Activated naive CD4-positive, alpha-beta T cell treated with anti-CD3 and anti-CD28 coated beads for 36 hours (primary cell): ENCODE measurements at places on chromosomes 5 and 9. TPM values are rescaled to one million over a fixed set of nuclear protein-coding genes. Genes with fewer than 3 reads are reported as not detected.

- peaks cover 42% of the 10 kb centered on the region for H3K4me1 ChIP-seq
- no peak overlapping the region for H3K4me3 ChIP-seq
- DNase-seq: no peak
- peaks cover 51% of the 10 kb centered on the region for H3K36me3 ChIP-seq
- H3K27ac ChIP-seq: peak overlapping the region; percentile 32
- no peaks in the 10 kb centered on the region for H3K27me3 ChIP-seq
These were observed 34.6 kb downstream of the HACD4 start for GRCh38 chr9:20996809-20997208.

GRCh38 chr9:35487081-35487480 lies 2.8 kb upstream of the RUSC2 start:
- H3K27me3 ChIP-seq: no peaks in the 10 kb centered on the region
- H3K27ac ChIP-seq: no peak overlapping the region
- H3K4me1 ChIP-seq: peaks cover 23% of the 10 kb centered on the region

Gene FAM151B
- 0.15 TPM for total RNA-seq

DNA sequence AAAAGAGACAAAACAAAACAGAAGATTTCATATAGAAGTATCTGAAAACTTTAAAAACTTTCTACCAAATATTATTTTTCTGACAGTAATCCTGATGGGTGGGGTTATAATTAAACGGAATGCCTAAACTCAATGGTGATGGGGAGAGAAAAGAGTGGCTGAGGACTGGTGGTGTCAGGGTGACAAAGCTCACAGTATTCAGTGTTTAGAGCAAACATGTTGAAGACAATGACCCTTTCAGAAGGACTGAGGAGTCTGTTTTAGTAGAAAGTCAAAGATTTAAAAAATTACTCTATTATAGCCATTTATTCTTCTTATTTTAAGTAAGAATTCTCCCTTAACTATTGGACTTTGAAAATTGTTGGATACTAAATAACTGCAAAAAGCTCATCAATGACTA lies 1144.0 kb downstream of the TAF11L14 start:
- H3K27ac ChIP-seq: no peak overlapping the region
- H3K4me3 ChIP-seq: no peak overlapping the region
- DNase-seq: no peak

Gene DNAJC18
- total RNA-seq: 18.1 TPM

Gene LPCAT1
- 31.2 TPM for total RNA-seq

DNA sequence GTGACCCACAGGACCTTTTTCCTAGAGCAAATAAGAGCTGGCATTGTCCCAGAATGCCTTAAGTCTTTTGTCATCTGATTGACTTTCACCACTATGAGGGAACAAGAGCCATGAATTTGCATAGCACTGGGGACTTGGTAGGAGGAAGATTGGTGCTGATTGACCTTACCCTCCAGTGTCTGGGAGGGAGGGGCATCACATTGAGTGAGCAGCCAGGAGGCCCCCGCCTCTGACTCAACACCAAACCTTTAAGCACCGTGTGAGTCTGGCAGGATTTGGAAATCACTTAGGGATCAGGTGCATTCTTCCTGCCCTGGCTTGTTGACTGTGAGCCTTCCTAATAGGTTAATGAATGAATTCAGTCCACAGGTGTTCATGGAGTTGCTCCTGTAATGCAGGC lies 40.7 kb downstream of the WNK2 start:
- no peak overlapping the region for H3K27ac ChIP-seq
- no peaks in the 10 kb centered on the region for H3K36me3 ChIP-seq
- no peaks in the 10 kb centered on the region for H3K27me3 ChIP-seq
- no peak for DNase-seq
- H3K4me1 ChIP-seq: no peaks in the 10 kb centered on the region

DNA sequence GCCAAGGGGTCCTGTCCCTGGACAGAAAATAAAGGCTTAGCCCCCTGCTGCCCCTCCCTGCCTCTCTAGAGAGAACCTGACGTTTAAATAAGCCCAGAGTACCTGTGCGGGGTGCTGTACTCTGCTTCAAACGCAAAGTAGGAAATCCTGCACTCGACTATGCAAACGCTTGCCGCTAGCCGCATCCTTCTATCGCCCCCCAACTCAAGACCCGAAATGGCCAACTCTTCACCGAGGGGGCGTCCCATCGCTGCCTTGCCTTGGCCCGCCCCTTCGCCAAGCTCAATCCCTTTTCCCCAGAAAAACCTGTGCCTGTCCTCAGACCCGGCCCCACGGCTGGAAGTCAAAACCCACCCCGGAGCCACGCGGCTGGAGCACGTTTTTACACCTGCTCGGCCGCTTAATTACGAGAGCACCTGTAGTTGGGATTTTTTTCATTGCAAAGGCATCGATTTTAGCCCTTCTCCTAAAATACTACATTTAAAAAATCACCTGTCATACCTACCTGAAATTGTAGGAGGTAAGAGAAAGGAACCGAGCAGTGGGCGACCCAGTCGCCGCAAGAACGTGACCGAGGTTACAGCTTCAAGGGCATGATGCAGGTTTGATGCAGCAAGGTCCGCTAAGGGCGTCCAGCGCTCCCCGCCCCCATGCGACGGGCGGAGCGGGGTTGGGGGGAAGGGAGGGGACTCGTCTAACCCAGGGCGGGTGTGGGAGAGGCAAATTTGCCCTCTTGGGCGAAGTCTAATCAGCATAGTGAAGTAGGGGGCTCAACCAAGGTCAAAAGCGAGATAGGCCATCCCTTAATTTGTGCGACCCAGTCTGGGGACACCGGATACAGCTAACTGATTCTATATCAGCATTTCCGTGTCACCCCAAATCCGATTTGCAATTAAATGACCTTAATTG lies 3.5 kb downstream of the ELAVL2 start:
- DNase-seq: no peak
- no peak overlapping the region for H3K27ac ChIP-seq
- peaks cover 7% of the 10 kb centered on the region for H3K36me3 ChIP-seq
- no peak overlapping the region for H3K4me3 ChIP-seq
- H3K27me3 ChIP-seq: peaks cover 40% of the 10 kb centered on the region
- peaks cover 2% of the 10 kb centered on the region for H3K4me1 ChIP-seq

DNA sequence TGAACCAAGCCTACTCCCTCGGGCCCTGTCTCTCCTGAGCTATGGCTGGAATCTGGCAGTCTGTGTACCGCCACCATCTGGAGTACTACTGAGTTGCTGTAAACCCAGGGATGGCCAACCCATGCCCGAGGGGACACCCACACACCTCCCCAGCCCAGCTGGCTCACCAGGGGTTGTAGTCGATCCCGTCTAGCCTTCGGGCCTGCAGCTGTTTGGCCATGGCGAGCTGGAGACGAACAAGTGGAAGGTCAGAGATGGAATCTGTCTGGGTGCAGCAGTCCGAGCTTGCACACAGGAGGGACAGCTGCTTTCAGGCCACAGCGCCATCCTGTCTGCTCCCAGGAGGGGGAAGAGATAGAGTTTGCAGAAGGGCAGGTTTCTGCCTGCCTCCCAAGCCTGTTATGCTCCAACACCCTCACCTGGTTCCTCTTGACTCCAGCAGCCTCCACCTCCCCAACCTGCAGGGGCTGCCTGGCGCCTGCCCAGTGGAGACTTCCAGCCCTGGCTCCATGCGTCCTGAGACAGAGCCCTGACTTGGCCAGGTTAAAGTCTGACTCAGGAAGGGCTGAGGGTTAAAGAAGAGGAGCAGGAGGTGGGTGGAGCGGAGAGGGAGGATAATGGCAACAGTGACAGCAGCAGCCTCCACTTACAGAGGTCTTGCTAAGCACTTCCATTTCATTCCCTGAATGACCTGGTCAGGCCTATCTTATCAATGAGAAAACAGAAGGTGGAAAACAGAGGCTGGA lies 15.8 kb upstream of the SPOUT1 start:
- peaks cover 4% of the 10 kb centered on the region for H3K36me3 ChIP-seq
- no peaks in the 10 kb centered on the region for H3K4me1 ChIP-seq
- DNase-seq: no peak

GRCh38 chr5:176169393-176170063 lies 68.7 kb upstream of the SIMC1 start:
- no peak overlapping the region for H3K4me3 ChIP-seq
- no peaks in the 10 kb centered on the region for H3K27me3 ChIP-seq
- no peak overlapping the region for H3K27ac ChIP-seq

- no peak for DNase-seq
- H3K27me3 ChIP-seq: peaks cover 3% of the 10 kb centered on the region
- H3K36me3 ChIP-seq: peaks cover 9% of the 10 kb centered on the region
- H3K4me3 ChIP-seq: no peak overlapping the region
These were observed 20.9 kb upstream of the OR5C1 start for GRCh38 chr9:122767817-122768216.

Gene SNCAIP
- not detected for total RNA-seq

Gene POU4F3
- total RNA-seq: not detected
